ENCODE measurements at places on chromosomes 5 and 9.

- peak; percentile 40 for DNase-seq
These were observed 105.9 kb downstream of the GIN1 start for GRCh38 chr5:103013933-103014552.

GRCh38 chr5:38968665-38969064, 105.5 kb downstream of the RICTOR start:
- DNase-seq = no peak

DNA sequence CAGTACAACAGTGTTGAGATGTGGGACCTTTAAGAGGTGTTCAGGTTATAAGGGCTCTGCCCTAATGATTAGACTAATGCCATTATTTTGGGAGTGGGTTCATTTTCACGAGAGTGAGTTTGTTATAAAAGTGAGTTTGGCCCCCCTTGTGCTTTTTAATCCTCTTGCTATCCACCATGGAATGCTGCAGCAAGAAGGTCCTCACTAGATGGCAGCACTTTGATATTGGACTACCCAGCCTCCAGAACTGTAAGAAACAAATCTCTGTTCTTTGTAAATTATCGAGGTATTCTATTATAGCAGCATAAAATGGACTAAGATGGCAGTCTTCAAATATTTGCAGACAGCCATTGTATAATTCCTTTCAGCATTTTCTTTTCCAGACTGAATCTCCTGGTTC, 212.4 kb downstream of the LRRC70 start:
- no peak for DNase-seq

DNA sequence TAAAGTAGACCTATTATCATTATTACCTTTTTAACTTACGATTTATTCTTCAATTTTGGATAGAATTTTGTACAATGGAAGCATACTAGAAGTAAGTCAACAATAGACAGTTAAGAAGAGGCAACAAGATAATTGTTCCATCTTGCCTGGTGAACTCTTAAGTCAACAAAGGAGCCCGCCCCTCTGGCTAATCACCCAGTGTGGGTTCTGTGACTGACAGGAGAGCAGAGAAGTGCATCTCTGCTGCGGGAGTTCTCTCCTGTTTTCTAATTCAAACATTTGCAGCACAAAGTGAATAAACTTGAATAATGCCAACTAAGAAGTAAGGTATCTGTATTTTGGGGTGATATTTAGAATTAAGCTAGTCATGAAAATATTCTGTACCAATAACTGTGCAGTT, 6.7 kb upstream of the ISL1 start:
- DNase-seq = no peak

DNA sequence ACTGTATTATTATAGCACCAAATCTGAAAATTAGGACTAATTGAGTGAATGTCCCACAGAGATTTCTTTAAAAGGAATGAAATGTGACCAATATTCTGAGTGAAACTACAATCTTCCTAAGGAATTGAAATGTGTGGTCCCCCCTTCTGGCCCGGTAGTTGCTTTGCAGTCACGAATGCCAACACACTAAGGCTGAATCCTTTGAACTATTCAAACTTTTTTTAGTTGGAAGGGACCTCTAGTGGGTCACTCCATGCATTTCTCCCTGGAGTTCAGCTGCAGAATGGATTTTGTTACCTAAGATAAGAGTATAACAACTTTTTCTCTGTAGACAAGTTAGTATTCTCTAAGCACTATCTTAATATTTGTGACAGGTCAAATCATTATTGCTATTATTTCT, 2.8 kb downstream of the CDH6 start:
- DNase-seq = peak; percentile 70

DNA sequence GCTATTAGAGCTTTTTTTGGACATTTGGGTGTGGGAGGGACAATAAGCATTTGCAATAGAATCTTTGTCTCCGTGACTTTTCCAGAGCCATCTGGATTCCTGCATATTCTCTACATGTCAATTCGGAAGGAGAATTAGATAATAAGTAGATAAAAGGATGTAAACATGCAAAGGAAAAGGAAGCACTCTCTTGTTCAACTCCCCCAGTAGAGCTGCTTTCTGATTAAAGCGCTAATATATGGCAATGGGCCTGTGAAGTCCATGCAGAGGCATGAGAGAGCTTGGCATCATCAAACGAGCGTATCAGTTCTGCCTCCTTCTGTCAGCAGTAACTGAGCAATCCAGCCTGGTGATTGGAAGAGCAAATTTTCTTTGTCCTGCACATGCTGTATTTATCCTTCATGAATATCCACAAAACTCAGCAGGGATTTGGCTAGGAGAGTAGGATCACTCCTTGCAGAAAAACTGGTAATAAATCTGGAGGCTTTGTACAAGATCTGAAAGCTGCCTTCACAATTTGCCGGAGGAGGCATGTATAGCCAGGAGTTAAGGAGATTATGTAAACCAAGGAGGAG, 1752.9 kb downstream of the MAT2B start:
- DNase-seq = no peak

GRCh38 chr5:39654715-39655114, 229.9 kb upstream of the DAB2 start:
- no peak for DNase-seq

DNA sequence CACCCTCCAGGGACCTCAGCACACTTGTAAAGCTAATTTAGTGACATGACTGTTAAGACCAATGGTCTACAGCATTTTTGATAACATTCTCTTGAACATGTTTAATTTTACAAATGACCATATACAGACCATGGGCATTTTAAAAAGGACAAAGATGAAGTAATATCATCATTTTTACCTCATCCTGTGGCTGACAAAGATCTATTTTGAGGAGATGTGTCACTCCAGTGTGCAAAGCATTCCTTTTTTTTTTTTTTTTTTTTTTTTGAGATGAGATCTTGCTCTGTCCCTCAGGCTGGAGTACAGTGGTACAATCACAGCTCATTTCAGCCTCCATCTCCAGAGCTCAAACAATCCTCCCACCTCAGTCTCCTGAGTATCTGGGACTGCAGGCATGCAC, 118.2 kb upstream of the TBC1D2 start:
- no peak for DNase-seq

- DNase-seq = no peak
These were observed 444.3 kb upstream of the PIK3R1 start for GRCh38 chr5:67771221-67771620.

GRCh38 chr9:91451431-91452270, 28.0 kb upstream of the NFIL3 start:
- DNase-seq = no peak

DNA sequence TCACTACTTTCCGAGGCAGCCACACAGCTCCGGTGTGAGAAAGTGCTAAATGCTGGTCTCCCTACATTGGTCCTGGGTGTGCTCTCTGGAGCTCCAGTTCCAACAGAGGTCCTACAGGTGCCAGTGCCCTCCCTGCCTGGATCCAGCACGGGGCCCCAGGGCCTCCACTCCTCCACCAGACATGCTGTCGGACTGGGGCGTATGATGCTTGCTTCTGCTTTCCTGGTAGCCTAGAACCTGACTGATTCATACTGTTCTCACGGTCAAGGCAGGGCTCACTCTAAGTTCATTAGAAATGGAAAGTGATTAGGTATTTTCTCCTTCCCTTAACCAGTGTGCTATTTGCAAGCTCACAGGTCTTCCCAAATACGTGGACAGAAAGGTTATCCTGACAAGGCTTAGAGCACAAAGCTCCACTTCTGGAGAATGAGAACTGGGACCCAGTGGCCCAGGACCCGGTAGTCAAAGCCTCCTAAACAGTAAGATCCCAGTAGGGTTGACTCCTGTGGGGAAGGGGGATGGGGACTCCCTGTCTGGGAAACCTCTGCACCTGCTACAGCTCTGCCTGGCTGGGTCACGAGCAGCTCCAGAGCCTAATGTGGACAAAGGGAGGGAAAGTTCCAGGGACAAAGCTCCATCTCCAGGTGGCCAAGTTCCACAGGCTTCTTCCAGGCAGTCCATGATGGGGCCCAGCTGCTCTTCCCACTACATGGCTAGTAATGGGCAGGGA, 98.1 kb downstream of the PAX5 start:
- no peak for DNase-seq

DNA sequence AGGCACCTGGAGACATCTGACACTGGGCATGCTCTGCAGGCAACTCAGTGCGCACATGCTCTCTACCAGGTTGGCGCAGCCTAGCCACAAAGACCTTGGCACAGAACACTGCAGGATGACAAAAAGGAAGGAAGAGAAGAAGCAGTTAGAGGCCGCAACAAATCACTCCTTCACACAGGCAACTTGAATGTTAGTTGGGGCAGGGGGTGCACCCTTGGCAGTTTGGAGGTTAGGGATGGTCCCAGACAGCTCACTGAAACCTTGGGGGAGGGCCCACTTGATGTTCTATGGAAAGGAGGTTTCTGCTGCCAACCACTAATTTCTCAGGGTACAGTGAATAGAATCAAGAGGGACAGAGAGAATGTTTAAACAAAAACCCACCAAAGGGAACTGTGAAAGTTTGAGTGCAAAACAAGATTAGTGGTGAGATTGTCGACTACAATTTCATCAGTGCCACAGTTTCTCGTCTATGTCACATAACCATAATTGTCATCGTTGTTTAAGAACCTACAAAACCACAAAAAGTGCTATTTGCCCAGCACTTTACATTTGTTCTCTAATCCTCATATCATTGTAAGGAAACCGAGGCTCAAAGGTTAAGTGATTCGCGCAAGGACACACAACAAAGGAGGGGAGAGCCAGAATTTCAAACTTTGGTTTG, 48.7 kb downstream of the FBXW11 start:
- DNase-seq = no peak

- DNase-seq = peak; percentile 94
These were observed 60.1 kb downstream of the GALNT12 start for GRCh38 chr9:98867429-98868168.

DNA sequence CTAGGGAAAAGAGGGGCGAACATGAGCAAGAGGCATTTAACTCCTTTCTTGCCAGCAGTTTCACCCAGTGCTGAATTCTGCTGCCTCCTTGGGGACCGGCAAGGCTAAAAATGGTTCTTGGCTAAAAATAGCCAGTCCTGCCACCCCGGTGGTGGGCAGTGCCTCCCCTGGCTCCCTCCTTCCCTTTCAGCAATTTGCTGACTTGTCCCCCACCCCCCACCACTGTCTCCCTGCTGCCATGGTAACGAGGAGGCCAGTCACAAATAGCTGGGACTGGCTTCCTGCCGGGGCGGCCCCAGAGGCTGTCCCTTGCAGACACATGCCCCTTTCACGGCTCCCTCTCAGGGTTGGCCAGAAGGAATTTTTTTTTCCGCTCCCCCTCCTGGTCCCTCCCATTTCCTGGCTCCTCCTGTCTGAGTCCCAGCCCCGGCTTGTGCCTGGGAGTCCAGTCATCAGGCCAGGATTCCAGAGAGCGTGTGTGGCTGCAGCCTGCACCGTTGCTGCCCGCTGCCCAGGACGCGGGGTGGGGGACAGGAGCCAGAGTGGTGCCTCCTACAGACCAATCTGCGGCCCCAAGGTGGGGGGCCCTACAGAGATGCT, 130.3 kb downstream of the RGS3 start:
- DNase-seq = peak; percentile 98

DNA sequence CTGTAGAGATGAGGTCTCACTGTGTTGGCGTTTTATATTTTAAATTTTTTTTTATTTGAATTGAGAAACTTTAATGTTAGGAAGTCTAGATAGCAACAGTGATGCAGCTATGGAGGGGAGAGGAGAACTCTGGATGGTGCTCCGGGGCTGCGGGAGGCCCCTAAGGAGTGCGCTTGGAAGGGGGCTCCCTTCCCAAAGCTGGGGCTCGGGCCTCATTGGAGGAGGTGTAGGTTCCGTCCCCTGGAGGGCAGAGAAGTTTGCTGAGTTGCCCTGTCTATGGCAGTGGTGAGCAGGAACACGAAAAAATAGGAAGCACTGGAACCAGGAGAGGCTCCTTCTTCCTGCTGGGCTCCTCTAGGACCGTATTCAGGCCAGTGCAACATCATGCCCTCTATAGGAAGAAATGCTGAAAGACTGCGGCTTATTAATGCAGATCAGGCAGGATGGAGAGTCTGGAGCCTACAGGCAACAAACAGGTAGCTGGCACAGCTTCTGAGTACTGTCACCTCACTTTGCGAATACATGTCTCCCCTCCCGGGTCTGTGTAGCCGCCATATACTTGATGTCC, 16.1 kb downstream of the AHRR start:
- peak; percentile 38 for DNase-seq

GRCh38 chr9:78273761-78274160, 23.2 kb upstream of the PSAT1 start:
- peak; percentile 64 for DNase-seq

- peak; percentile 50 for DNase-seq
These were observed 116.0 kb upstream of the TARS1 start for GRCh38 chr5:33324667-33325307.

DNA sequence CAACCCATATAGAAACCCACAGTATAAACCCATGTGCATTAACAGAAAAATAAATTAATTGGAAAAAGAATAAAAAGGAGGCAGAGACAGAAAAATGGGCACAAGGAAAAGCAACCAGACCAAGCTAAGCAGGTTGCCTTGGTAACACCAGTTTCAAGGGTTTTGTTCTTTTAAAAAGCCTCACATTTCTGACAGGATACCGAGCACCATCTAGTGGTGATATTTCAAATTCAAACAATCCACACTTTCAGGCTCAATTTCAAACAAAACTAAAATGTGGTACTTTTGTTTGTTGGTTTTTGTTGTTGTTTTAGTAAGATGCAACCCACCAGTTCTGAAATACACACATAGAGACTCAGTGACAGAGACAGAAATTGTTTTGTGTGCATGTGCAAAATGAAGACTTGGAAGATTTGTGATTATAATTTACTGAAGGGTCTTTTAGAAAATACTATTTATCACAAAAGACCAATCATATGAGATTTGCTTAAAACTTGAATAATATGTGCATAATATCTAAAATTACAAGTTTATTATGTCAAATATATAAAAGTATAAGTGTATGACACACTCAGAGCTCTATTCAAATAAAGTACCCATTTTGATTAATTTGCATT, 318.2 kb downstream of the SLCO4C1 start:
- peak; percentile 68 for DNase-seq

GRCh38 chr5:180209137-180209581, at the start of gene RASGEF1C:
TSS of gene RASGEF1C (minus strand) at chr5:180209211. CDS start at chr5:180138052, 71,159 bp downstream.
- DNase-seq = peak; percentile 89

- DNase-seq = peak; percentile 67
These were observed 302.3 kb downstream of the ARL15 start for GRCh38 chr5:54007827-54008777.

DNA sequence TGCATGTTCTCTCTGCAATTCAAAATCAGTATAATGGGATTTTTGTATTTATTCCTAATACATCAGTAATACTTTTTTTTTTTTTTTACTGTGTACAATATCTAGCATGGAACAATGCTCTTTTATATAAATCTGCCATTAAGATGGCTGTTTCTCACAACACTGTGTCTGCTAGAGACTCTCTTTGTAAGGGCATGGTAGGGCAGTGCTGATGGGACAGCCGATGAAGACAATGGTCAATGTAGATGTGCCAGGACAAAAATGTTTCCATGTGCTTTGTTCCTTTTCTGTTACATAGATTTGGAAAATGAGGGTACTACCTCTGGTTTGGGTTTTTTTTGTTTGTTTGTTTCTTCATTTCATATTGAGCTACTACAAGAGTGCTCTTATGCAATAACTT, 95.3 kb upstream of the ITGA2 start:
- no peak for DNase-seq

DNA sequence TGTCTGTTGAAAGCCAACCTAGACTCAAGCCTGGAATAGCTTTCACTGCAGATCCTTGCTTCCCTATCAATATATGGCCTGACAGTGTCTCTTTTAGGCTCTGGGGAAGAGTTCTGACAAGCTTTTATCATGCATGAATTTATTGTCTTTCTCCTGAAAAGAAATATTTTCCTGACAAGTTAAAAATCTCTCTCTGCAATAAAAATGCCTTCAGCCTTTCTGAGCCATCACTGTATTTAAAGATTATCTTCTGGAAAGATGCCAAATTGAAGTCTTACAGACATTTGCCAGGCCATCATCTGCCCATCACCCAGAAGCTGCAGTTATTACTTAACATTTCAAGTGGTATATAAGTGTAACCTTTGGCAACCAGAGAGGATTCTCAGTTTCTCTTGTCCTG, 88.1 kb upstream of the HTR1A start:
- DNase-seq = no peak

Measured in adipocyte (in vitro differentiated cells).